ENCODE measurements at places on chromosomes 3 and 15. TPM values are rescaled to one million over a fixed set of nuclear protein-coding genes. Genes with fewer than 3 reads are reported as not detected.

Gene NRG4
- total RNA-seq: not detected

Gene HCN4
- 1.4 TPM for total RNA-seq

Gene RAD18
- 6.2 TPM for total RNA-seq

Gene SGO1
- total RNA-seq: 6.9 TPM

Gene CFAP20DC
- total RNA-seq: 8.6 TPM

Gene HACD3
- 92.7 TPM for total RNA-seq

Gene AHSG
- not detected for total RNA-seq

Gene ONECUT1
- total RNA-seq: not detected

Gene PAK6
- total RNA-seq: 17.7 TPM

Gene GOLGA8J
- total RNA-seq: not detected

Gene GOLGA8Q
- total RNA-seq: 0.88 TPM

DNA sequence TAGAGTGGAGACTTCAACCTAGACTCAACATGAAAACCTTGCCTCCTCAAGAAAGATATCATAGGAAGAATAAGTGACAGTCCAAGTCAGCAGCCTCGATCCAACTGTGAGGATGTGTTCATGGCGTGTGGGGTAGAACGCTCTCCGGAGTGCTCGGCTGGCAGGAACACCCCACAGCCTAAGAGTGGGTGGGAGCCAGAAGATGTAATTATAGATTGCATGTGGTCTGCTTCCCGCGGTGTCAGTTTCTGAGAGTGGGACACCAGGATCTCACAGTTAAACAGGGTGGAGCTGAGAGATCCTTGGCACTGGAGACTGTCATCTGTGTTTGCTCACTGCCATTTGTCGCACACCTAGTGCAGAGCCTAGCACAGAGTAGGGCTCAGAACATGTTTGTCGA is 158.0 kb downstream of the CTNNB1 start:
- no peak for DNase-seq

DNA sequence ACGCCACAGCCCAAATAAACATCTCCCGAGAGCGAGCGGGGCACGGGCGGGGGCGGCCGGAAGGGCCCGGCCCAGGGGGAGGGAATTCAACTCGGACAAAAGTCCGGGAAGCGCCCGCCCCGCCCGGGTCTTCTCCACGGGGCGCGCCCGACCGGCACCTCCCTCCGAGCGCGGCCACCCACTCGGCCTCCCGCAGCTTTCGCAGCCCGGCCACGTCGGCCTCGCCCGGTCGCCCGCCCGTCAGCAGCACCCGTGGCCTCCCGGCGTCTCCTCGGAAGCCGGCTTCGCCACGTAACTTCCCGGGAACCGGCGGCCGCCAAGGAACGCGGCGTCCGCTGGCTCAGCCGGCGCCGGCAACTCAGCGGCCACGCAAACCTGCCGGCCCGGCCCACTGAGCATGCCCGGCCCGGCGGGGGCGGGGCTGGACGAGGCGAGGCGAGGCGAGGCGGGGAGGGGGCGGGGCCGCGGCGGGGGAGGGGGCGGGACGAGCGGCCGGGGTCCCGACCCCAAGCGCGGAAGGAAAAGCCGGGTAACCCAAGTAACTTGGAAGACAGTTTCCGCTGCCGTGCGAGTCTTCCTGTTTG is at the start of gene TJP1:
Gene TJP1, minus strand, starts transcription at position 369 of the 584 bp plus-strand sequence. CDS start 440 bp downstream, outside the sequence.
- DNase-seq: no peak

DNA sequence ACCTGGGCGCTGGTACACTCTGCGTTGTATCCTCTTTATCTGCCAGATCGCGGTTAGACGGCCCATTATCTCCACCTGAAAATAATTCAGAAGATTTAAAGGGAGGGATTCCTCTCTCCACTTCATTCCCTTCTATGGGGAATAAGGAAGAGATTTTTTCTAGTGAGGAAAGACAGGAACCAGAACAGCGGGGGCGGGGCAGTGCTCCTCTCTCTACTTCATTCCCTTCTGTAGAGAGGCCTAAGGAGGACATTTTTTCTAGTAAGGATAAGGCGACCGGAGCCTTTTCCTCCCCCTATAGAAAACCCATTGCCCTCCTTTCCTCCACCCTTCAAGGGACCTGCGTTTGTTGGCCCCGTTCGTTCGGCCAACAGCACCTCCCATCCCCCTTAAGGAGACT is 8.3 kb upstream of the LIPH start:
- no peak for DNase-seq

- DNase-seq: no peak
Observed at GRCh38 chr3:169515132-169515531, 148.4 kb downstream of the MECOM start.

DNA sequence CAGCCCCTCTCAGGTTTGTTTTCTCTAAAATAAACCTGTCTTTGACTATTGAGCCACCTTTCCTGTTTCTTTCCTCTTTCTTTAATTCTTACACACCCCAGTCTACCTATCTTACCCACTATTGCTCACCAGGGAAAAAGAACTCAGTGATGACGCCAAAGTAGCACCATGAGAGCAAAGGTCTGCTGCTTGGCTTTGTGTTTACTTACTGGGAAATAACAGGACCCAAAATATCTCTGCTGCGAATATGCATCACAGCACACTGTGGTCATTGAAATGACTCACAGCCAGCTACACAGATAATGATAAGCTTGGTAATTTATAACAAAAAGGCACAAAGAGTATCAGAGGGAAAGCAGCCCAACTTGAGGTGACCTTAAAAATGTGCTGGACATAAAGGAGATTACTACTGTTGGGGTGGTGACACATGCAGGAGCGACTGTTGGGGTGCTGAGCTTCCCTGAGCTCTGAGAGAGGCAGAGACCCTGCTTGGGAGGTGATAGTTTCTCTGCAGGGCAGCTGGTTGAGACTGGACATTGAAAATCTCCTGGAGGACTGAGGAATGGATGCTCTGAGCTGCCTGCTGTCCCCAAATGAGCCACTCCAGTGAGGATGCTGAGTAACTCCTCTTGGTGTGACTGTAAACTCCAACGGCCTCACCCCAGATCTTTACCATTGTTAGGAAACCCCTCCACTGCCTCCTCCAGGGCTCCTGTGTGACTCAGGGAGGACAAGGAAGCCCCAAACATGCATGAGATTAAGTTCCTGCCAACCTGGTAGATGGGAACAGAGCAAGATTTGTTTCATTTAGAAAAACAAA is 14.5 kb downstream of the EFCAB12 start:
- peak; percentile 88 for DNase-seq

GRCh38 chr3:1262246-1262645 is 169.4 kb downstream of the CNTN6 start:
- no peak for DNase-seq

GRCh38 chr3:37660782-37661181 is 200.9 kb upstream of the CTDSPL start:
- DNase-seq: no peak

GRCh38 chr3:143595456-143596077 is 252.7 kb downstream of the SLC9A9 start:
- no peak for DNase-seq

DNA sequence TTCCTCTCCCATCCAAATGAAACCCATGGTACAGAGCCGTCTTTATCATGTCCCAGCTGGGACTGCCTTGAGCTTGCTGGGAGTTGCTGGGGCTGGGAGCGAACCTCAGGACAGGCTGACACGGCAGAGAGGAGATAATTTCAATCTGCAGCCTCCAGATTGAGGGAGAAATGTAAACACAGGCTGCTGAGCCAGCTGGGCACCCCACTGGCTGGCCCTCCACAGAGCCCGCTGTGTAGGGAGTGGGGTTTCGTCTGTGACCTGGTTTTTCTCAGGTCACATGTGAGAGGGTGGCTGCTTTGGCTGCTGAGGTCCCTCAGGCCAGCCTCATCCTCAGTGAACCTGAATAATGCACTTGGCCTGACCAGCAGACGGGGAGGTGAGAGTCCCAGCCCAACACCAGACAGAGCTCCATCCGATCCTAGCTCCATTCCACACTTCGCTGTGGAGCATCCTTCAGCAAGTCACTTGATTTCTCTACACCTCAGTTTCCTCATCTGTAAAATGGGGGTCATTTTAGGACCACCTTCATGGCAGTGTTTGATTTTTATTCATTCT is 121.6 kb upstream of the MRPS22 start:
- DNase-seq: no peak

- DNase-seq: no peak
Observed at GRCh38 chr15:28068930-28069329, 30.2 kb downstream of the OCA2 start.

- no peak for DNase-seq
Observed at GRCh38 chr15:80578871-80579270, 116.2 kb upstream of the ABHD17C start.

- no peak for DNase-seq
Observed at GRCh38 chr3:63968612-63969350, 54.5 kb downstream of the PSMD6 start.

DNA sequence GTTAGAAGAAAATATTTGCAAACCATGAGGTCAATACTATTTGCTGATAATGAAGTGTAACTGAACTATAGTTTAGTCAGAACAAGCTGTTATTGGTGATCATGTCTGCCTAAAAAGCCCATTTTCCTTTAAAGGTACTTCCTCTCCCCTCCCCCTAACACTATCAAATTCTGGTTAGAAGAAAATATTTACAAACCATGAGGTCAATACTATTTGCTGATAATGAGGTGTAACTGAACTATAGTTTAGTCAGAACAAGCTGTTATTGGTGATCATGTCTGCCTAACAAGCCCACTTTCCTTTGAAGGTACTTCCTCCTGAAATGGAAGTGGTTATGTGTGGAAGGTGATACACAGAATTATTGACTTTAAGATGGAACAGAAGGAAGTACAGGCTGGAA is 46.9 kb downstream of the PROS1 start:
- no peak for DNase-seq

GRCh38 chr15:36755341-36756000 is 176.0 kb downstream of the CDIN1 start:
- DNase-seq: no peak

GRCh38 chr3:129593595-129594339 is 12.7 kb downstream of the PLXND1 start:
- DNase-seq: no peak

DNA sequence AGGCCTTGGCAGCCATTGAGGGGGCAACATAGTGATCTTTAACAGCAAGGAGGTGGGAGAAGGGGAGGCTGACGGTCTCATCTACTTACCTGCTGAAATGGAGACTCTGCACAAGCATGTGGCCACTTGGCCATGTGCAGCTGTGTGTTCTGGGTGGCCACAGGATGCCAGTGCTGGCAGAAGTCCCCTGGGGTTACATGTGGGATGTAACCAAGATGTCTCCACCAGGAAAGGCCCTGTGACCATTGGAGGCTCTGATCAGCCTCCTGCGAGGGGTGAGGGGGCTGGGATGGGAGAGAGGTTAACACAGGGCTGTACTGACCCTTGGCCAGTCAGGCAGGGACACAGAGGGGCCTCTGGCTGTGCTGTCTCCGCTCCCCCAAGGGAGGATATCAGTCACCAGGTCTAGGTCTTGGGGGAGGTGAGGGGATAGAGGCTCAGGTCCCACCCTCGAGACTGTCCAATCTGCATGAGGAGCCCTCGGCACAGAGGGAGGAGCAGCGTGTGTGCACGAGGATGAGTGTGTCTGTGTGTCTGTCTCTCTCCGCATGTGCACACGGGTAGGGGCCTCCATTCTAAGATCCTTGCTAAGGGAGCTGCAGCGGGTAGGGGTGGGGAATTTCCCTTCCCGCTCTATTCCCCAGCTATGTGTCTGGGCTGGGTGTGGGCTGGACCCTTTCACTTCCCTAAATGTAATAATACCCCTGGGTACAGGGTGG is 19.5 kb downstream of the PRKCD start:
- DNase-seq: no peak

- no peak for DNase-seq
Observed at GRCh38 chr3:121252676-121253075, 293.1 kb downstream of the POLQ start.

DNA sequence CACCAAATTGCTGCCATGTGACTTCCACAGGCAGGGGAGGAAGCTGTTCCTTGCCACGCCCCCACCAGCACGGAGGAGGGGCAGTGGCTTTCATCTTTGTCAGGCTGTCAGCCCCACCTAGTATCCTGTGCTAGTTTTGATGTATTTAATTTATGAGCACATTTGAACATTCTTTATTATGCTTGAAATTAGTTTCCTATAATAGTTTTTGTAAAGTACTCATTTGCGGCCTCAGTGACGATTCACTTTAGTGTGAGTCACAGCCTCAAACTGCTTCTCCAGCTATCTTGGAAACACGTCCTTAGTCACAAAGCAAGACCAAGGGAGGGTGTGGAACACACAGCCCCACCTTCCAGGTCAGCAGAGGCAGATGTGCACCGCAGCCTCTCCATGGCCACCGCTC is 239.9 kb upstream of the ATP10A start:
- no peak for DNase-seq

DNA sequence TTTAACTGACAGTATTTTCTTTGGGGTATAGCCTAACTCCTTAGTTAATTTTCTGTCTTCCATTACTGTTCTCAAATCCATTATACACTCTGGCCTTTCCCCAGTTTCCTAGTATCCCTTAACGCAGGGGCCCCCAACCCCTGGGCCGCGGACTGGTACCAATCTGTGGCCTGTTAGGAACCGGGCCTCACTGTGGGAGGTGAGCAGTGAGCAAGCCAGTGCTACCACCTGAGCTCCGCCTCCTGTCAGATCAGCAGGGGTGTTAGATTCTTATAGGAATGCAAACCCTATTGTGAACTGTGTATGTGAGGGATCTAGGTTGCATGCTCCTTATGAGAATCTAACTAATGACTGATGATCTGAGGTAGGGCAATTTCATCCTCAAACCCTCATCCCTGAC is 75.1 kb downstream of the DOCK3 start:
- no peak for DNase-seq

GRCh38 chr15:75194397-75194796 is 7.3 kb upstream of the C15orf39 start:
- no peak for DNase-seq

- no peak for DNase-seq
Observed at GRCh38 chr3:56788521-56788920, 13.2 kb downstream of the ARHGEF3 start.

DNA sequence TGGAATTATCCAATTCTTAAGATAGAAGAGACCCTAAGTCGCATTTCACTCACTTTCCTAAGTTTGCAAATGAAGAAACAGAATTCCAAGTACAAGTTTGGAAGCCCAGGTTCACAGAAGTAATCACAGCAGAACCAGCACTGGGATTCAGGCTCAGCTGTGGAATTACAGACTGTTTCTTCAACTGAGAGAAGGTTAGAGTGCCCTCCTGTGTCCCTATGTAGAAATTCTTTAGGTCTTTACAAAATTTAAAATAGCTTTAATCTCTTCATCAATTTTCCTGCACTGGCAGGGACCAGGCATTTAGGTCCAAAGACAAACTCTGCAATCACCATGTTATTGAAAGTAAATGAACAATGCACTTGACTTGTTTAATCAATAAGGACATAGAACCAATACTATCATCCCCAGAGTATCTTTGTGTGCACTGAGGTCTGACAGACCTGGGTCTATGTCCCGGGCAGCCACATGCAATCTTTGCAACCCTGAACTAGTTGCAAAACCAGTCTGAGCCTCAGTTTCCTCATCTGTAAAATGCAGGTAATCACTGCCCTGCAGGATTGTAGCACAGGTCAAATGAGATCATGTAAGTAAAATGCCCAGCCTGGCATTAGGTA is 96.3 kb upstream of the ZBED2 start:
- DNase-seq: no peak
